Memory B cell (primary cell): ENCODE measurements at places on chromosomes 1 and 21.

GRCh38 chr1:43711524-43712386 is 4.4 kb downstream of the ST3GAL3 start:
- no peak for DNase-seq

DNA sequence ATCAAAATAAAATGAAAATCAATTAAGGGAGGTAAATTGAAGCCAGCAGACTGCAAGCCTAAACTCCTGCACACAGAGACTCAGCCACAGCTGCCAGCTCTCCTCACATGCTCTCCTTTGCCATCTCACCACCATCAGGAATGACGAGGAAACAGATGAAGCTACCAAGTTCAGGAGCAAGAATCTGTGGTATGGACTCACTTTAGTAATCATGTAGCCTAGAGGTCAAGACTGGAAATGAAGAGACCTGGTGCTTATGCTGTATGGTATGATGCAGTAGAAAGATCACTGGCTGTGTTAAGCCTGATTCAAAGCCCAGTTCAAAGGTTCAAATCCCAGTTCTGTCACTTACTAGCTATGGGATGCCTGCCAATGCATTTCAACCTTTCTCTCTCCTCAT is 78.9 kb upstream of the CAMK1G start:
- DNase-seq: no peak

DNA sequence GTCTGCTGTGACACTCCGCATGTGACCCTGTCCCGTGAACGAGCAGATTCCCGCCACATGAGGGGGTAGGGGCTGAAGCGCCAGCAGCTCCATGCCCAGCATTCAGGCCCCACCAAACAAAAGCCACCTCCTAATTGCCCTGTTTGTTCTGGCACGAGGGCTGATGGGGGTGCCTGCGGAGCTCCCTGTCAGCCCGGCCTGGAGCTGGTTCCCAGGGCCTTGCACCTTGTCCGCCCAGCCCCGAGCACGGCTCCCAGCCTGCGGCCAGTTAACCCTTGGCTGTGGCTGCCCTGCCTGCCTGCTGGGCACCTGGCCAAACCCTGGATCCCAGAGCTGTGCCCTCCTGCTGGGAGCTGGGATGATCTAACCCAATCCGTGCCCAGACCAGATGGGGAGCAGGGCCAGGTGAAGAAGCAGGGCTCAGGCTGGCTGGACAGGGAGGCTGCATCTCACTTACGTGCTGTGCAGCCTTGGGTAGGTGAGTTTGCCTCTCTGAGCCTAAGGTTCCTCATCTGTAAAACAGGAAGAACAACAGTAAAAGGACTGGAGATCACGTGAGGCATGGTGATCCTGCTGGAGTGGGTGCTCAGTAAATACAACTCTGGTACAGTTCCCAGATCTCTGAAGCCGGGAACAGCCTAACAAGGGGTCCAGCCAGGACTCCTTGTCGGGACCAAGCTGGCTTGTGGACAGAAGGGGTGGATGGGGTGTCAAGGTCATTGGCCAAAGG is 110.9 kb upstream of the IFFO2 start:
- DNase-seq: no peak

DNA sequence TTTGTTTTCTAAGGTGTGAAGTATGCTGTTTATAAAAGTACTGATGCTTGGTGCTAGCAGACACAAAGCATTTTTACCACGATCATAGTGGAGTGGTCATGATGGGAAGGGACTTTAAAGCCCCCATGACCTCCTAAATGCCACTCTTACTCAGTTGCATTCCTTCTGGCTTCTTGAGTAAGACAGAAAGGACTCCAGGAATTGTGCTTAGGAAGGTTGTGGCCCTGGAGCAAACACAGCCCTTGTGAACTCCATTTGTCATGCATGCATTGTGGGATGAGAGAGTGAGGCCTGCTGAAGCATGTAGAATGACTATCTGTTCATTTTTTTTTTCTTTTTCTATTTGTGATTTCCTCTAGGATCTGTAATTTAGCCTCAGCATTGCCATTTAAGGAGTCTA is 34.2 kb downstream of the AK5 start:
- no peak for DNase-seq

- no peak for DNase-seq
Measured at GRCh38 chr1:53237638-53238037, 680 bp downstream of the MAGOH start.

- no peak for DNase-seq
Measured at GRCh38 chr1:227318016-227318852, at the start of gene CDC42BPA. TSS of gene CDC42BPA (minus strand) at chr1:227318492. CDS start at chr1:227317182, 1,310 bp downstream.

DNA sequence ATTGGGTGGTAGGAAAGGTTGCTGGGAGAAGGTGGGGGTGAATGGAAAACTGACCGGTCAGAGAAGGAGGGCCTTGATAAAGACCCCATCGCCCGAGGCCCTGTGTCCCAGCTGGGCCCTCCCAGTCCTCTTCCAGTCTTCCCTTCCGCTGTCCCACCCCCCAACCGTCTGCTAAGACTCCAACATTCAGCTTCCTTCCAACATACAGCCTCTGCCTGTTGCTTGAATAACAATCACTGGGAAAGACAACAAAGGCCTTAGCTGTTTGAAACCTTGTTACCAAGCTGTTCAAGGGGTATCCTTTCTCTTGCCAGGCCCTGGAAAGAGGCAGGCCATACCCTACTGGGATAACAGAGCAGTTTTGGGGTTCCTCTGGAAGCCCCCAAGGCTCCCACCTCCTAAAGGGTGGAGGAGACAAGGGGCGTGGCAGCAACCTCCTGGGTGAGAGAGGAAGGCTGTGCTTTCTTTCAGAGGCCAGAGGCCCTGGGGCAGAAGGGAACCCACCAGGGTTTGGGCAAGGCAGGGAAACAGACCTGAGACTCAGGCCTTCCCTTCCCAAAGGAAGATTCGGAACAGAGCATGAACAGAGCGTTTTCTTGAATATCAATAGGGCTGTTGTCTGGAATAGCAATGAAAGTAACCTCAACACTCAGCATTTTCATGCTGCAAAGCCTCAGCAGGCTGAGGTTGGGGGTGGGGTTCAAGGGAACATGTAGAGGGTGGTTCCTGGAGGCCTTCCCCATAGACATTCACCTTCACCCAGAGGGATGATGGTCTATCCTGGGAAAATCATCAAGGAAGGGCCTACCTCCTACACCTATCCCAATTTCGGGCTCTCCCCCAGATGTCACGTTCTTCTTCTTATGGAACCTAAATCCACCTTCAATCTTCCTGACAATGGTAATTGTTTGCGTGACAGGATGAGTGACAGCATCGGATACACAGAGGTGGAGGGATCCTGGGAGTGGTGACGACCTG is 4.1 kb downstream of the ETNK2 start:
- DNase-seq: no peak
